ENCODE measurements at places on chromosomes 2 and 18.

DNA sequence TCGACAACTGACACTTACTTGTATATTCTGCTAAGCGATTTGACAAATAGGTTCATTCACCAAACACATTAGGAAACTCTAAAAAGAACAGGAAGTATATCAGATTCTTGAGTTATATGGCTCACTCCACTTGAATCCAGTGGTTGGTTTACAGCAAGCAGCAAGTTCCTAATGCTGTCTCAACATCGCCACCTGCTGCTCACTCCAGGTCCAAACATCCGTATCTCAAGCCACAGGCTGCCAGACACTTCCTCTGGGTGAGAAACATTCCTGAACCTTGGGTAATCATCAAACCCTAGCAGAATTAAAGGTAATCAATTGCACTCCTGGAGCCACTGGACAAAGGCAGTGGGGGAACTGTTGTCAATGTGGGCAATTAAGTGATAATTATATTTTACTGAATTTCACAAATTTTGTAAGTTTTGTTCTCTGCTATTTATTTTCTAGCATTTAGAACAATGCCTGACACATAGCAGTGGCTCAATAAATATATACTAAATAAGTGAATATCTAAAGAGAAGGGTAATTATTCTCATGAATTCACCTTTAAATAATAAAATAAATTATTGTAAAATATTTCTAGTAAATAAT lies 107.1 kb upstream of the TTN start:
- DNase-seq, result peak; percentile 81

GRCh38 chr2:67451086-67451832 lies 54.1 kb downstream of the ETAA1 start:
- DNase-seq, result peak; percentile 17

DNA sequence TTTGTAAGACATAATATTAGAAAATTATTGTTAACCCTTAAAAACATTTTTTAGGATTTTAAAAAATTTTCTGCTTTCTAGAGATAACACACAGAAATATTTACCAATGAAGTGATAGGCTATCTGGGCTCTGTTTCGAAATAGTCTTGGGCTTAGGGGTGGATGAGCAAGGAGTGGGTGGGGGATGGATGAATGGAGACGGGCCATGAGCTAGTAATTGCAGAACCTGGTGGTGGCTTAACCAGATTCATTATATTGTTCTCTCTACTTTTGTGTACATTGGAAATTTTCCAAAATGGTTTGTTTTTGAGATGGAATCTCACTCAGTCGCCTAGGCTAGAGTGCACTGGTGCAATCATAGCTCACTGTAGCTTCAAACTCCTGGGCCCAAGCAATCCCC lies 89.6 kb downstream of the TCF7L1 start:
- DNase-seq, result no peak

DNA sequence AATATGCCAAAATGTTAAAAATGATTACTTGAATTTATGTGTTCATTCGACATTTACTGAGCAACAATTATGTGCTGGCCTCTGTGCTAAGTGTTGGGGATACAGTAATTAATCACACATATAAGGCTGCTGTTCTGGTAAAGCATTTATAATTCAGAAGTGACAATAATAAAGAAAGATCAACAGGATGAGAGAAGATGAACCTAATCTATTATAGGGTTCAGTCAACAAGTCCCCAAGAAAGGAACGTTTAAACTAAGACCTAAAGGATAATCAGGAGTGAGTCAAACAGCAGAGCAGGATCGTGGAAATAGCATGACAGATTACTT lies 60.1 kb upstream of the COX7A2L start:
- no peak for DNase-seq

DNA sequence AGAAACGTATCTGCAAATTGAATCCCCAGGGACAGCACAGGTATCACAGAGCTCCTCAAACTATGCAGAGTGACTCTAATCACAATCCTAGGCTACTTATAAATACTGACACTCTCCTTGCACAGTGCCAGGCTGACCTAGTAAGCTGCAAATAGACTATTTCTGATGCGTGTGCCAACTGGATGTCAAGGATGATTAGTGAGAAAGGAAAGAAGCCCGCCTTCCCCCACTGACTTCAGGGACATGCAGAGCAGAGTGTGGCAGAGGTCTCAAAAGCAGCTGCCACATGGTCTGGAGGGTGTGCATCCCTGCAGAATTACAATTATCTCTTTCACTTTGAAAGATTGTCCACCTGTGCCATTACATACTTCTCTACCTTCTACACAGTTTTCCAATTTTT lies 235.6 kb downstream of the CPS1 start:
- no peak for DNase-seq

- no peak for DNase-seq
These were observed 27.8 kb upstream of the TTC39C start for GRCh38 chr18:23986600-23987359.

DNA sequence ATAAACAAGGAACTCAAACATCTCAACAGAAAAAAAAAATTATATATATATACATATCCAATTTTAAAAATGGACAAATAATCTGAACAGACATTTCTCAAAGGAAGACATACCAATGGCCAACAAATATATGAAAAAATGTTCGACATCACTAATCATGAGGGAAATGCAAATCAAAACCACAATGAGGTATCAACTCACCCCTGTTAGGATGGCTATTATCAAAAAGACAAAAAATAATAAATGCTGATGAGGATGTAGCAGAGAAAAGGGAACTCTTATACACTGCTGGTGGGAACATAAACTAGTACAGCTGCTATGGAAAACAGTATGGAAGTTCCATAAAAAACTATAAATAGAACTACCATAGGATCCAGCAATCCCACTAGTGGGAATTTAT lies 46.1 kb downstream of the CLASP1 start:
- DNase-seq, result no peak

DNA sequence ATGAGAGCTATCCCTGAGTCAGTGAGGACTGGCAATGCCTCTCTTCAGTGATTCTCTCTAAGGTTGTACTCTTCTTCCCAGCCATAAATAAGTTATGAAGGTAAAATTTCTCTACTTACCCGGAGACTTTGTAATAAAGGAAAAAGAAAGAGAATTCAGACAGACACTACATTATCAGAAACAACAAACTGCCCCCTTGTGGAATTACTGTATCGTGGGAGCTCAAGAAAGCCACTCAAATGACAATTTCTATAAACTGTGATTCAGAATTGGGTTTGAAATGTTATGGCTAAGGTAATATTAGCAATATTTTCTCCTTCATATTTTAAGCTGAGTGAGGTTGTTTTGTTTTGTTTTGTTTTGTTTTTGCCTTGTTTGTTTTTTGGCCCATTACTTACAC lies 155.8 kb upstream of the TANK start:
- DNase-seq, result no peak

GRCh38 chr18:13470516-13471197 lies 252.1 kb downstream of the LDLRAD4 start:
- DNase-seq, result no peak

GRCh38 chr2:197232010-197232409 lies 78.6 kb downstream of the ANKRD44 start:
- DNase-seq, result no peak

- DNase-seq, result peak; percentile 35
These were observed 1.3 kb downstream of the SPTBN1 start for GRCh38 chr2:54457323-54458023.

DNA sequence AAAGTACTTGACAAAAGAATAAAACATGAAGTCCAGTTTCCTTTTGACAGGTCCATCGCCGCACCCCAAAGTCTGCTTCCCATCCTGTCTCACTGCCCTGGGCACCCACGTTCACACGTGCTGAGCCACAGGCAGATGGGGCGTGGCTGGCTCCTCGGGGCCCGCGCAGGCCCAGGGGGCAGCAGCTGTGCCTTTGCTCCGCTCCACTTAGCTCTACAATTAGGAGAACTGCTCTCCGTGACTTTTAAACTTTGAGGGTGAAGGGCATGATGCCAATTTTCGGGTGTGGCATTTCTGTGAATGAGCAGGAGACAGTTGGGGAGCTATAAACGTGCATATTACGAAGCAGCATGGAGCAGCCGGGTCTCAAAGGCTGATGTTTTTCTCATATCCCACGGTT lies 152.4 kb downstream of the TDRD15 start:
- DNase-seq, result no peak

GRCh38 chr2:190093793-190094192 lies 31.3 kb upstream of the MSTN start:
- DNase-seq, result peak; percentile 9

GRCh38 chr2:237306083-237306786 lies 107.7 kb downstream of the COL6A3 start:
- DNase-seq, result no peak

GRCh38 chr2:118123561-118124232 lies 35.4 kb downstream of the INSIG2 start:
- DNase-seq, result peak; percentile 51

GRCh38 chr2:69514406-69514805 lies 77.2 kb upstream of the NFU1 start:
- DNase-seq, result peak; percentile 66

GRCh38 chr2:7016601-7017211 lies 99.5 kb downstream of the RNF144A start:
- DNase-seq, result no peak

DNA sequence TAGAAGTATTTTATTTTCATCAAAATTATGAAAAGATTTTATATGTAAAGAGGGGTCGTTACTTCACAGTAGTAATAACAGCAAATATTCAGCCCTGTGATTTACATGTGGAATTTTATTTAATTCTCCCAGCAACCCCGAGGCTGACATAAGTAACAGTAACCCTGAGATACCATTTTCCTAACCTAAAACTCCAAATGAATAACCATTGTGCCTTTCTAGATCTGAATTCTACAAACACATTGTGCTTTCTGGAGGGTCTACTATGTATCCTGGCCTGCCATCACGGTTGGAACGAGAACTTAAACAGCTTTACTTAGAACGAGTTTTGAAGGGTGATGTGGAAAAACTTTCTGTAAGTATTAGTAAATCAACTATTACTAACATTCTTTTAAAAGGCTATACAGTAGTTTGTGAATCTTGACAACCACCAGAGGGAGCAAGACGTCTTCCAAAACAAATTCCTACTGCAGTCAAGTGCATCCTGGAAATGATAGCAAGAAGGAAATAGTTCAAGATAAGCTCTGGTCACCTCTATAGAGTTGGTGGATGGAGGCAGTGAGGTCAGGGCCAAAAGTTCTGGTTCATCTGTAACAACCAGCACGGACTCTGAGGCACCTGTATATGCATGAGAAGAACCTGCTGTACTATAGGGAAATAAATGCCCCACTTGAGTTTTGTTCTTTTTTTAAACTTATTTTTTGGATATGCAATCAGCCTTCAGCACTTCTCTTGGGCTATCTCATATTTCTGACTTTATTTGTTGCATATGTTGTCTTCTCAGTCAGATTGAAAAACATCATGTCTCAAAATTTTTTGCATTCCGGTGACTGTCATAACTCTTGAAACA lies 37.4 kb downstream of the ACTR2 start:
- peak; percentile 77 for DNase-seq

- DNase-seq, result no peak
These were observed 49.2 kb upstream of the CREB1 start for GRCh38 chr2:207480521-207481040.

DNA sequence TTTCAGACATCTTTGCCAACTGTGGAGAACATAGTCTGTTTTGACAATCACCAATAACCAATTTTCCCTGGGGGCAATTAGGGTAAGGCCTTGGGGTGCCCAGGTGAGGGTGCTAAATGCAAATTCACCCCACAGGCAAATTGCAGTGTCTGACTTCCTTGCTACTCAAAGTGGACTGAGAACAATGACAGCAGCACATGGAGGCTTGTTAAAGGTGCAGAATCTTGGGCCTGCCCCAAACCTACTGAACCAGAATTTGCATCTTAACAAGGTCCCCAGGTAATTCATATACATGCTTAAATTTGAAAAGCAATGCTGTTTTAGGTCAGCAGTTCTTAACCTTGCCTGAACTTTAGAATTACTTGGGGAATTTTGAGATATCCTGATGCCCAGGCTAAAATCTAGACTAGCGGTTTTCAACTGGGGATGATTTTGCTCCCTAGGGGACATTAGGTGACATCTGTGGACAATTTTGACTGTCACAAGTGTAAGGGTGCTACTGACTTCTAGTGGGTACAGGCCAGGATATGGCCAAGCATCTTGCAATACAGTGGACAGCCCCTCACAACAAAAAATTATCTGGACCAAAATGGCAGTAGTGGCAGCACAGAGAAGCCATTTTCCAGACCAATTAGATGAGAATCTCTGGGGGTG lies 80.2 kb upstream of the GCFC2 start:
- DNase-seq, result no peak

DNA sequence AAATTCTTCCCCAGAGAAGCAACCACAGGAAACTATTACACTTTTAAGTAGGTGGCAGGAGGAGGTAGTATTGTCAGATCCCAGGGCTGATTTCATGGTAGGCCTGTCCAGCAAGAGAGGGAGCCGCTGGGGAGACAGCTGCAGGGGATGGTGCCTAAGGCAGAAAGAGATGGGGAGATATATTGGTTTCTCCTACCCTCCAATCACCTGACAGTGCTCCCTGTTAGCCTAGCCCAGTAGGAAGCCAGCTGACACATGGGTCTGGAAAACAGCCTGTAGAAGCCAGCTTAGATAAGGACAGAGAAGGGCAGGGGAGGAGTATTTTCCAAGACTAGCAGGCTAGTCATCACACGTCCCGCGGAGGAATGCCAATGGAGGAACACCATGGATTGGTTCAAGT lies 8.2 kb upstream of the SPOPL start:
- no peak for DNase-seq

DNA sequence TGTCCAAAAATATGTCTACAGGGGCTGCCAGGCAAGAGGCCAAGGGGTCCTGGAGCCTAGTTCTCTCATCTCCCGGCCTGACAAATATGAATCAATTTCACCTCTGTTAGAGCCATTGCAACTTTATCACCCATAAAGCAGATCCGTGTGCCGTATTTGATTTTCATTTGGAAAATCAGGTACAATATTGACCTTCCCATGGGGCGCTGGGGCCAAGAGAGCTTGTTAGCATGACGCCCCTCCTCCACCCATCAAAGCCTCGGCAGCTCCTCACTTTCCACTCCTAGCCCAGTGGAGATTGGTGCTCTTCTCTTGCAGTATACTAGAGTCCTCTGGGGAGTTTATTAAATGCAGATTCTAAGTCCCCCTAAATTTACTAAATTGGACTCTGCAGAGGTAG lies 96.8 kb downstream of the CAPN13 start:
- no peak for DNase-seq

Measured in umbilical cord (tissue), 2 donors.